Occipital lobe (tissue), 3 donors: ENCODE measurements at places on chromosomes 5 and 9. TPM values are rescaled to one million over a fixed set of nuclear protein-coding genes. Genes with fewer than 3 reads are reported as not detected.

Gene KLHL3
- total RNA-seq = 8.7 TPM

GRCh38 chr9:76180541-76180940 is 213.7 kb downstream of the RFK start:
- no peak for DNase-seq

Gene IFNK
- total RNA-seq = not detected

- no peak for DNase-seq
Observed at GRCh38 chr9:108290839-108291585, 564.8 kb downstream of the ACTL7B start.

Gene TAS2R1
- 0.62 TPM for total RNA-seq

Gene GLT6D1
- not detected for total RNA-seq
